ENCODE measurements at places on chromosomes 16 and 17. TPM values are rescaled to one million over a fixed set of nuclear protein-coding genes. Genes with fewer than 3 reads are reported as not detected.

SCNN1G gene
- total RNA-seq, result 0.30 TPM

RGS11 gene
- total RNA-seq, result 15.4 TPM

CLEC3A gene
- total RNA-seq, result not detected

ATP2A1 gene
- total RNA-seq, result 0.11 TPM

SALL1 gene
- 0.08 TPM for total RNA-seq

ADGRG3 gene
- 0.87 TPM for total RNA-seq

KRTAP16-1 gene
- total RNA-seq, result not detected

ADCY9 gene
- total RNA-seq, result 48.2 TPM

Measured in Right ventricle myocardium inferior (tissue), 1 donor.